Chondrocyte (in vitro differentiated cells): ENCODE measurements at places on chromosomes 1 and 21.

GRCh38 chr1:204341380-204341779 lies 18.3 kb downstream of the PLEKHA6 start:
- no peak for DNase-seq

- no peak for DNase-seq
These were observed 100.4 kb downstream of the FAF1 start for GRCh38 chr1:50859657-50860056.

DNA sequence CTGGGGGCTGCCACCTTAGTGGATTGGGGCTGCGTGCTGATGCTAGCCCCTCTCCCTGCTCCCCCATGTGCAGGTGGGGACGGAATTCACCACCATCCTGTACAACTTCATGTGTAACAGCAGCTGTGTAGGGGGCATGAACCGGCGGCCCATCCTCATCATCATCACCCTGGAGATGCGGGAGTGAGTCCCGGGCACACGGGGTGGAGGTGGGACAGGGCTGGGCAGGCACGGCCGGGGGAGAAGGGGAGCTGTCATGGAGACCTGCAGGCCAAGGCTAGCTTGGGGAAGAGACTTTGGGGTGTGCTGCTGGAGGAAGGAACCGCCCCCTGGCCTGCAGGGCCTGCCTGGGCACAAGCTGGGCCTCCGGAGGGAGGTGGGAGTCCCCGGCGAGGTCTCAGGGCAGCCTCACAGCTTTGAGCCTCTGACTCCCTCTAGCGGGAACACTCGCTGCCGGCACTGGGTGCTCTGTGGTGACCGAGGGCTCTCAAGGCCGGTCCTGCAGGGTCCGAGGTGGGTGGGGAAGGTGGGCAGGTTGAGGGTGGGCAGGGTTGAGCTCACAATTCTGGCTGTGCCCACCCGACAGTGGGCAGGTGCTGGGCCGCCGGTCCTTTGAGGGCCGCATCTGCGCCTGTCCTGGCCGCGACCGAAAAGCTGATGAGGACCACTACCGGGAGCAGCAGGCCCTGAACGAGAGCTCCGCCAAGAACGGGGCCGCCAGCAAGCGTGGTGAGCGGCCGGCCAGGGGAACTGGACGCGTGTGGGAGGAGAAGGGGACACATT lies 25.0 kb upstream of the CCDC27 start:
- DNase-seq = no peak

- DNase-seq = no peak
These were observed 16.5 kb upstream of the IFFO2 start for GRCh38 chr1:18972991-18973390.

DNA sequence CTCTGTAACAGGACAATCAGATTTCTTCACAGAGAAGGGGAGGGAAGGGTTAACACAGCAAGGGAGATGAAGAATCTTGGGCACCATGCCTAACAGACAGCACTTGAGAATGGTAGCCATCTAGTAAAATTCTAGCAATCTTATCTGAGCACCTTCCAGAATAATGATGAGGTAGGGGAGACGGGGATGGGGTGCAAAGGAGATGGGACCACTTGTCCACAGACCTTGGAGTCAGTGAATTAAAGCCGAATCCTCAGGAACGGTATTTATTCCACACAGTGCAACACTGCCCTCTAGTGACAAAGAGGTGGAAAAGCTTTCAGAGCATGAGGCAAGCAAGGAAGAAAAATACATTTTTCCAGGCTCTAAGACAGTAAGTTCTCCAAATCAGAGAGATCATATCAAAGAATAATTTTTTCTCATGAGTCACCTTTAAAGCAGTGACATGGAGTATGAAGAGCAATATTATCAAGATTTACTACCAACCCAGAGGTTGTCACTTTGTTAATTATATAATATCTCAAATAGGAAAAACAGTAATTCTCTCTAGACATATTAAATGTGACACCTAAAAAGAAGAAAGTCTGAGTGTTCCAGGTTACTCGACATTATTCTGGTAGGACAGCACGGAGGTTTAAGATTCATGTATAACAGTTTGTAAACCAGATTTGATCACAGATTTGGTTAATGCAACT lies 43.3 kb upstream of the LPAR3 start:
- DNase-seq = no peak

DNA sequence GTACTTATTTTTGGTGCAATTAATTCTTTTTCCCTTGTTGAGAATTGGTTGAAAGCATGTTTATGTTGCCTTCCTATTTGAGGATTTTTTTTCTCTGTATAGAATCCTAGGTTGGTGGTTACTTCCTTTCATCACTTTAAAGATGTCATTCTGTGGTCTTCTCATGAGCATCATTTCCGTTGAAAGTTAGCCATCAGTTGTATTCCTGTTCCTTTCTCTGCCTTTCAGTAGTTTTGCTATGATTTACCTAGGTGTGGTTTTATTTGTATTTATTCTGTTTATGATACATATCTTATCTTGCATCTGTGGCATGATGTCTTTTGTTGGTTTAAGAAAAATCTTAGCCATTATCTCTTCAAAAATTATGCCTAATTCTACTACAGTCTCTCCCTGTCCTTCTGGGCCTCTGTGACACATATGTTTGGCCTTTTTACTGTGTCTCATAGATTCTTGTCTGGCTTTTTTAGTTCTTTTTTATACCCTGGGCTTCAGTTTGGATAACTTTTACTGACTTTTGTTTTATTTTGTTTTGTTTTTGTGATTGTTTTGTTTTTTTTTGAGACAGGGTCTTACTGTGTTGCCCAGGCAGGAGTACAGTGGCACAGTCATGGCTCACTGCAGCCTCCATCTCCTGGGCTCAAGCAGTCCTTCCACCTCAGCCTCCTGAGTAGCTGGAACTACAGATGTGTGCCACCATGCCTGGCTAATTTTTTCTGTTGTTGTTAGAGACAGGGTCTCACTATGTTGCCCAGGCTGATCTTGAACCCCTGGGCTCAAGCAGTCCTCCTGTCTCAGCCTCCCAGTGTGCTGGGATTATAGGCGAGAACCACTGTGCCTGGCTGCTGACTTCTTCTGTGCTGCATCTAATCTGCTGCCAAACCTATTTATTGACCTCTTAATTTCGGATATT lies 24.1 kb downstream of the PTGFRN start:
- DNase-seq = no peak

DNA sequence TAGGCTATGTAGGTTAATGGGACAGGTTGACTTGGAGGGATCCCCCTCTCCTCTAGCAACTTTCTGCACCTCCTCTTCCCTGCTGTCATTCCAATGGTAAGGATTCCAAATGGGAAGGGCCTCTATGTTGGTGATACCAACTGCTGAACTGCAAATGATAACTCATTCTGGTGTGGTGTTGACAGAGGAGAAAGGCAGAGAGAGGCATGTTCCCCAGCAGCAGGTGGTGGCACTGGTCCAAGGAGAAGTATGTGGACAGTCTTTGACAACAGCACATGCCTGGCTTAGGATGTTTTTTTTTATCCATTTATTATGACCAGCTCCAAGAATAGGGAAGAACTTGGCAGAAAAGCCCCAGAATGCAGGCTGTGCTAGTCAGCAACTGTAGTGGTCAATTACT lies 19.6 kb upstream of the SPAG17 start:
- DNase-seq = no peak

GRCh38 chr1:230210981-230211336 lies 143.9 kb downstream of the GALNT2 start:
- DNase-seq = no peak

DNA sequence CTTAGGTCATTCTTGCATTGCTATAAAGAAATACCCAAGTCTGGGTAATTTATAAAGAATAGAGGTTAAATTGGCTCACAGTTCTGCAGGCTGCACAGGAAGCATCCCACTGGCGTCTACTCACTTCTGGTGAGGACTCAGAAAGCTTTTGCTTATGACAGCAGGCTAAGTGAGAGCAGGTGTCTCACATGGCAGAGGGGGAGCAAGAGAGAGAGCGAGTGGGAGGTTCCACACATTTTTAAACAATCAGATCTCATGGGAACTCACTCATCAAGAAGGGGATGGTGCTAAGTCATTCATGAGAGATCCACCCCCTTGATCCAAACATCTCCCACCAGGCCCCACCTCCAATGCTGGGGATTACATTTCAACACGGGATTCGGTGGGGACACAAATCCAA lies 13.6 kb upstream of the RGS4 start:
- no peak for DNase-seq

DNA sequence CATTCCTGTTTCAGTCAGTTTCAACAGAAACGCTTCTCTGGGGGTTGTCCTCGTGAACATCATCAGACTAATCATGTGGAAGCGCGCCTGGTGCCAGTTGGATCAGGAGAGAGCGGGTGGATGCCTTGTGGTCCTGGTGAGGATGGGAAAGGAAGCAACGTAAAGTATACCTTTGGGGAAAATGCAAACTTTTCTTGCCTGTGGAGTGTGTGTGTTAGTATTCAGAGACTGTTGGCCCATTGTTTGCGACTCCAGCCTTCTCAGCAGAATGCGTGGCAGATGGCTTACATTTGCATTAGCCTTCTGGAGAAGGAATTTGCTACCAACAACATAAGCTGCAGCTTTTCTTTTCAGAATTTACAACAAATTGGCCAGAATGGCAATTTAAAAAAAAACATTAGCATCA lies 173.9 kb downstream of the RWDD3 start:
- DNase-seq = no peak

GRCh38 chr1:18938008-18938706 lies 18.3 kb downstream of the IFFO2 start:
- DNase-seq = no peak

DNA sequence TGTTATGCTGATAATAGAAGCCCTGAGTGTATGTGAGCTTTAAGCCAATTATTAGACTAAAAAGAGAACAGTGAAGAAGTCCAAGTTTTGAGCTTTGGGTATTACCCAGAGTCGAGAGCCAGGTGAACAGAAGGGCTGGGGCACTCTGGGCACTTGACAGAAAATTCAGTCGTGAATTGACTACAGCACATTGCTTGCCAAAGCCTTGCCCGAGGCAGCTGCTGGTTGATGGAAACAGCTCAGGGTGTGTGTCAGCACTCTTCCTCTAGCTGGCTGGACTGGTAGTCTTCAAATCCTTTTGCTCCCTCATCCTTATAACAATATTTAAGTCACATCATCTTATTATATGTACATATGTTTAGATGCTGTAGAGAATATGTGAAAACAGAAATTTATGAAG lies 21.3 kb downstream of the PDE4B start:
- DNase-seq = no peak

- DNase-seq = no peak
These were observed 27.8 kb upstream of the FMO4 start for GRCh38 chr1:171286032-171286705.

GRCh38 chr1:17485281-17485680 lies 45.8 kb upstream of the RCC2 start:
- no peak for DNase-seq

GRCh38 chr1:42418516-42418915 lies 37.3 kb downstream of the ZMYND12 start:
- no peak for DNase-seq

DNA sequence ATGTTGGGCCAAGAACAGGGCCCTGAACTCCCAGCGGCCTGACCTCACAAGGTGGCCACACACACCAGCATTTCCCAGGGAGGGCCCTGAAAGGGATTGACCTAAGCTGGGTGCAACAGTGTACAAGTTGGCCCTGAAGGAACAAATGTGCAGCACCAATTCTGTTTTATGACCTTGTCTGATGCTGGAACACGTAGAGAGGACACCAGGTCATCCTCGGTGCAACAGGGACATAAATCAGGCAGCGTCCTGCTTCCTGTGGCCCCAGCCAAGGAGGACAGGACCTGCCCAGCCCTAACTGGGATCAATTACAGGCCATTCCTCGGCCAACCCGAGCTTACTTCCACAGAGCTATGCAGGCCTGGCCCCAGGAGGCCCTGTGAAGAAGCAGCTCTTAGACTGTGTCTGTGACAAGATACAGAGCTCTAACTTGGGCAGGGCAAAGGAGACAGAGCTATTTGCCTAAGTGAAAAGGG lies 12.8 kb upstream of the PHC2 start:
- DNase-seq = no peak

DNA sequence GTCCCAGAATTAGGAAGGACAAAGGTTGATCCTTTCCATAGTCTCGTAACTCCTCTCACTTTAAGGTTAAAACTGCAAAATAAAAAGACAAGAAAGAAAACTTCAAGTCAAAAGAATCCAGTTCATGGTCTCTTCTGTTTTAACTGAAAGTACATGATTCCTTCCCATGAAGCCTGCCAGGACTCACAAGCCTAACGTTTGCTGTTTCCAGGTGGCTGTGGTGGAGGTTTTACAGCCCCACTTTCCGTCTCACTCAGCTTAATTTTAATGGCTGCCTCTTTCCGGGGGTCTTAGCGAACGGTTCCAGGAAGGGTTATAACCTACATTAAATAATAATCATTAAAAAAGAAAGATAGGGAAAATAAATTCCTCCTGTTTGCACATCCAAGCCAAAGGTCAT lies 136.8 kb upstream of the SPAG17 start:
- no peak for DNase-seq

DNA sequence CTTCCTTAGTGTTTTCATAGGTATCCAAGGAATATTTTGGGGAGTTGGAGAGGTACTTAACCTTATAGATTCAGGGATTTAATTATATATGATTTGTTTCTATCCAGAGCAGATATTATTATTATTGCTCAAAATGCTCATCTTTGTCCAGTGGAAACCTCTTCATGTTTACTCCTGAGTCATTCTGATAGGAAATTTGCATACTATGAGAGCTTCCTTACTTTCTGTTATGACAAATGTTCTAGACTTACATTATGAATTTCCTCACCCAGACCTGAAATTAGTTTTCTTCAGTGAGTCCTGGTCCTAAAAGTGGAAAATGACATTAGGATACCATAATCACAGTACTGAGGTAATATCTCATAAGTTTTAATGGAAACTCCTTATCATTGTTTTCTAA lies 57.5 kb upstream of the PLPPR5 start:
- DNase-seq = no peak

- no peak for DNase-seq
These were observed 44.4 kb downstream of the DIPK1A start for GRCh38 chr1:92916899-92917298.

DNA sequence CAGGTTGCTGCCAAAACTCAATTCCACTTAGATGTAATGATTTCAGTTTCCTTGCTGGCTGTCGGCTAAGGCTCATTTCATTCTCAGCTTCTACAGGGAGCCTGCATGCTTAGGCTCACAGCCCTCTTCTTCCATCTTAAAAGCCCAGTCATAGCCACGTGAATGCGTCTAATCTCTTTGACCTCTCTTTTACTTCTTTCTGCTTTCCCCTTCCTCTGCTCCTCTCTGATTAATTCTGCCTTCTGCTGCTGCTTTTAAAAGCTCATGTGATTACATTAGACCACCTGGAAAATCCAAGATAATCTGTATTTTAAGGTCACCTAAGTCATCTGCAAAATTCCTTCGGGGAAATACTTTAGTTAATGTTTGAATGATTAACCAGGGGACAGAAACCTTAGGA lies 812.8 kb upstream of the BRINP3 start:
- no peak for DNase-seq

GRCh38 chr1:178408871-178409270 lies 87.9 kb downstream of the CLEC20A start:
- DNase-seq = no peak

- no peak for DNase-seq
These were observed 10.8 kb downstream of the NHLH1 start for GRCh38 chr1:160377585-160378206.

DNA sequence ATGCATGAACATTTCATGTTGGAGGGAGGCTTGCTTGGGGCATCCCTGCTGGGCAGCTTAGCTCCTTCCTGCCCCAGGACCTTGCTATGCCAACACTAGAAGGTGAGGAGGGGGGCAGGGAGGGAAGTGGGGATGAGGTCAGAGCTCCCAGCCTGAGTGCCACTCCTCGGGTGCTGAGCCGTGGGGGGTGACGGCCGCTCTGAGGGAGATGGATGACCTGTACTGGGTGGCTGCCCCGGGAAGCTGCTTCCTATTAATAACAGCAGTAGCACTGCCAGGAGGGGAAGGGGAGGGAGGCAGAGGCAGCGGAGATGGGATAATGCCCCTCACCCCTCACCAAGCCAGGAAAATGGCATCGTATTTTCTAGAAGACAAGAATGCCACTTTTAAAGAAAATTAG lies 60.6 kb downstream of the UBIAD1 start:
- DNase-seq = no peak
